Central memory CD8-positive, alpha-beta T cell (primary cell): ENCODE measurements at places on chromosomes 11 and 22.

GRCh38 chr22:26648011-26648497 is 9.3 kb upstream of the MIAT start:
- H3K4me1 ChIP-seq: peaks cover 59% of the 10 kb centered on the region
- H3K27me3 ChIP-seq: no peaks in the 10 kb centered on the region
- peak overlapping the region; percentile 41 for H3K4me3 ChIP-seq
- no peak for DNase-seq

- no peak overlapping the region for H3K27ac ChIP-seq
- DNase-seq: no peak
- H3K36me3 ChIP-seq: peaks cover 2% of the 10 kb centered on the region
- H3K4me1 ChIP-seq: no peaks in the 10 kb centered on the region
- no peak overlapping the region for H3K4me3 ChIP-seq
Measured at GRCh38 chr11:50182486-50182885, 149.8 kb downstream of the OR4C45 start.

DNA sequence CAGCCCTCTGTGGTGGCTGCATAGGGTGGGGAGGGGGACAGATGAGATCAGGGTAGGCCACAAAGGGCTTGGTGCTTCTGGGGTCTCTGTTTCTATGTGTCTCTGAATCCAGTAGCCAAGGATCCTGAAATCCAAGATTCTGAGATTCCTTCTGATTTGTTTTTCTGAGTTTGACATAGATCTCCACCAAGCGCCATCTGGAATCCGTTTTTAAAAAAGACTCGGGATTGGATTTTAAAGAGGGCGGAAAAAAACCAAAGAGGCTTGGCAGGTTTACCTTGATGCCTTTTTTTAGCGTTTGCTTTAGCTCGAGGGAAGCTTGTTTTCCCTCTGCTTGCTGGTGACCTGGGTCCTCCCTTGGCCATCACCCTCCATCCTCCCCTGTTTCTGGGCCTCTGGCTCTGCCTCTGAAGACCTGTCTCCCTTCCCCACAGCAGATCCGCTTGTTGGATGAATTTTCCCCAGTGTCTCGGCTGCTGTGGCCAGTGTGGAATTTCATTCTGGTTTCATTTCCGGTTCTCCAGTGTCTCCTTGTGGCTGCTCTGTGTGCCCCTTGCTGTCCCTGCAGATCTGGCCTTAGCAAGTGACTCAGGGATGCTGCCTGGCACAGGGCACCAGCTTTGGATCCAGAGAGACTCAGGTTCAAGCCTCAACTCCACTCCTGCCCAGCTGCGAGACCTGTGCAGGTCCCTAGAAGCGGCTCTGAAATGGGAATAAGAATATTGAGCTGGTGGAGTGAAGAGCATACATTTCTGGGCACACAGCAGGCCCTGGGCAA is 15.1 kb downstream of the SYNGR1 start:
- H3K4me1 ChIP-seq: no peaks in the 10 kb centered on the region
- peaks cover 9% of the 10 kb centered on the region for H3K27me3 ChIP-seq
- H3K4me3 ChIP-seq: no peak overlapping the region

DNA sequence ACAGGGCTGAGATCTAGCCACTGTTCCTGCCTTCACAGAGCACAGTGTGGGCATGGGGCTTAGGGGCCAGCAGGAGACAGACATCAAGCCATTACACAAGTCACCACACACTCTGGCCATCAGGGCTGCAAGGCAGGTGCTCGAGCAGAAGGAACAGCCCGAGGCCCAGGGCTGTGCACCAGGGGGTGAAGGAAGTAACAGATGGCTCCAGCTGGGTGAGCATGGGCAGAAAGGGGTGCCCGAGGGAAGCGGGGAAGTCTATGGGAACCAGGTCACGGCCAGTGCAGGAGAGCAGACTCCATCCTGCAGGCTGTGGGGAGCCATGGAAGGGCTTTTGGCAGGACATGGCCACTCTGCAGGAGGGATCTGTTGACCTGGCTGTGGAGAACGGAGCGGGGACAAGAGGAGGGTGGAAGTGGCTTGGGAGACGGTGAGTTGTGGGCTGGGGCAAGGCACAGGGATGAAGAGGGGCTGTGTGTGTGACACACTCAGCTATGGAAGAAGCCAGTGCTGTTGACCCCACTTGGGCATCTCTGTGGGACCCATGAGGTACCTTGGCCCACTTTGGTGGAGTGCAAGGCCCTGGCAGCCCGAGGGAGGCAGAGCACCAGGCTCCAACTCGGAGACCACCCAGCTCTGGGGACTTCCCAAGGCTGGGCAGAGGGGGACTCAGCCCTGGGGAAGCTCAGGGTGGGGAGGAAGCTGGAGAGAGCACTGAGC is 3.6 kb downstream of the C11orf68 start:
- H3K4me3 ChIP-seq: peak overlapping the region; percentile 40
- H3K4me1 ChIP-seq: peaks cover 31% of the 10 kb centered on the region
- no peak for DNase-seq
- H3K27me3 ChIP-seq: peaks cover 8% of the 10 kb centered on the region
- H3K36me3 ChIP-seq: peaks cover 12% of the 10 kb centered on the region

GRCh38 chr22:35407362-35407761 is 7.4 kb downstream of the MCM5 start:
- H3K36me3 ChIP-seq: peaks cover 62% of the 10 kb centered on the region
- peaks cover 32% of the 10 kb centered on the region for H3K4me1 ChIP-seq
- H3K27ac ChIP-seq: no peak overlapping the region
- DNase-seq: no peak
- no peak overlapping the region for H3K4me3 ChIP-seq
